Keratinocyte (primary cell): ENCODE measurements at places on chromosomes 5 and 9. TPM values are rescaled to one million over a fixed set of nuclear protein-coding genes. Genes with fewer than 3 reads are reported as not detected.
A peak's percentile ranks its signal among the peaks of the same experiment; 100 is the strongest.

- no peak for DNase-seq
Observed at GRCh38 chr9:93830606-93831005, 124.5 kb downstream of the BARX1 start.

- no peak for DNase-seq
Observed at GRCh38 chr5:91362935-91363334, 20.2 kb downstream of the ARRDC3 start.

SPAG8 gene
- polyA plus RNA-seq = 0.06 to 0.13 TPM (median 0.08 TPM) in 3 replicates

DNA sequence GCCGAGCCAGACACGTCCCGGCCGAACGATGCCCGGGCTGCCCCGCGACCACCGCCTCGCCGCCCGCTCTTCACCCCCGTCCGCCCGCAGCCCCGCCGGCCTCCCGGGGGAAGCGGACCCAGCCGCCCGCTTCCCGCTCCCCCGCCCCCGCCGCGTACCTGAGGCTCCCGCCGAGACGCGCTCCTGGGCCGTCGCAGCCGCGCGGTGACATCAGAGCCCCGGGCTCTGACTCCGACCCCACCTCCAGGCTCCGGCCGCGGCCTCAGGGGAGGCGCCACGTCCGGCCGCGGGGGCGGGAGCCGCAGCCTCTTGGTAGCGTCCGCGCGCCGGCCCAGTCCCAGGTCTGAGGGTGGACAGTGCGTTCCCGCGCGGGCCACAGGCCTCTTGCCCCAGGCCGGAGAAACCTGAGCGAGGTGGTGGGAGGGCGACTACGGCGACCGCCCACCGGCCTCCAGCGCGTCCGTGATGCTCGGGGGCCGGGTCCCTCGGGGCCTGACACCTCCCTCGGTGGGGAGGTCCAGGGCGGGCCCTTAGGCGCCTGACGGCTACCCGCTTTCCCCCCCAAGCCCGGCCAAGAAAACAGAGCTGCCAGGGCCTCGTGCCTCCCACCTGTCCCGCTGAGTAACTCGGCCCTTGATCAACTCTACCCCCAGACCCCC lies at the start of gene SHROOM1:
Gene SHROOM1 (minus strand): TSS at position 212 of the 659 bp plus-strand sequence. CDS start 4,507 bp downstream, outside the sequence.
- DNase-seq = no peak

- DNase-seq = no peak
Observed at GRCh38 chr9:123957168-123957721, 27.3 kb upstream of the DENND1A start.

GRCh38 chr5:100909034-100909433 lies 6.0 kb upstream of the ST8SIA4 start:
- DNase-seq = no peak

GRCh38 chr9:125986966-125987365 lies 239.8 kb downstream of the PBX3 start:
- DNase-seq = no peak

GRCh38 chr5:154776167-154776566 lies 21.0 kb downstream of the LARP1 start:
- no peak for DNase-seq

LCN9 gene
- polyA plus RNA-seq = not detected in 3 replicates

GRCh38 chr5:93462916-93463315 lies 118.1 kb downstream of the NR2F1-AS1 start:
- no peak for DNase-seq

GRCh38 chr5:96637196-96637595 lies 25.0 kb upstream of the CAST start:
- DNase-seq = no peak

GRCh38 chr9:35845824-35846771 lies 17.1 kb downstream of the TMEM8B start:
- no peak for DNase-seq

MRPL50 gene
- 11.0 to 24.0 TPM (median 17.4 TPM) in 3 replicates for polyA plus RNA-seq

DNA sequence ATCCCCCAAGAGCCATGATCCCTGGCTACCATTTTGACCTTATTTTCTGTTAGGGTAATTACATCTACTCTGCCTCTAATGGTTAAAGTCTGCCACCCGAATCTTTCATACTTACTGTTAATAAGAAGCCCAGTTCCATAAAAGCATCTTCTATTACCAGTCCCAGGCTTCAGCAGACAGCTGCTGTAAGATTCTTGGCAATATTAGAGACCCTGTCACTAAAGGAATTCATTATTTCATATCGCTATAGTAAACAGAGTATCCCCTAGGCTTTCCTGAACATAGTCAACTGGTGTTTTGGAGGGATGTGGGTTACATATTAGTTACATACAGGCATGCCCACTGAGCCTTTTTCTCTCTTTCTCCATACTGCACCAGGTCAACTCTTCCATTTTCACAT lies 608.7 kb upstream of the SEMA6A start:
- no peak for DNase-seq

ZBTB6 gene
- 4.9 to 7.3 TPM (median 5.7 TPM) in 3 replicates for polyA plus RNA-seq

GRCh38 chr5:43193181-43193893 lies 1.3 kb downstream of the NIM1K start:
- peak; percentile 56 for DNase-seq

- no peak for DNase-seq
Observed at GRCh38 chr9:5841771-5842573, 9.1 kb upstream of the ERMP1 start.

SPINK4 gene
- 0.85 TPM in 1 of 3 replicates, not detected in the others for polyA plus RNA-seq

RAI14 gene
- 31.4 to 37.6 TPM (median 31.9 TPM) in 3 replicates for polyA plus RNA-seq

OR1Q1 gene
- polyA plus RNA-seq = not detected in 3 replicates

SMIM32 gene
- not detected in 3 replicates for polyA plus RNA-seq

GRCh38 chr5:74625742-74626241 lies 14.7 kb downstream of the ENC1 start:
- no peak for DNase-seq

DNA sequence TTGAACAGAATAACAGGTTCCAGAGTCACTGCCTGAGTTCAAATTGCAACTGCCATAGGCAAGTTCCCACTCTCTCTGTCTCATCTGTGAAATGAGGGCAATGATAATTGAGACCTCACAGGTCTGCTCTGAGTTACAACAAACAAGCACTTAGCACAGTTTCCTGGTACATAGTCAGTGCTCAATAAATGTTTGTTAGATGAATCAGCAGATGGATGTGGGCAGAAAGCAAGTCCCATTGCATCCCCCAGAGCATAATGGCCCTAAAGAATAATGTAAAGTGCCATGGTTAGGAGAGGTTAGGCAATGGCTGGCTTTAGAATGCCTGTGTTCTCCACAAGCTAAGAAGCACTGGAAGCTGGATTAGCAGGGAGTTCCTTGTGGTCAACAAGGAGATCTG lies 136.5 kb upstream of the LARP1 start:
- no peak for DNase-seq

DNA sequence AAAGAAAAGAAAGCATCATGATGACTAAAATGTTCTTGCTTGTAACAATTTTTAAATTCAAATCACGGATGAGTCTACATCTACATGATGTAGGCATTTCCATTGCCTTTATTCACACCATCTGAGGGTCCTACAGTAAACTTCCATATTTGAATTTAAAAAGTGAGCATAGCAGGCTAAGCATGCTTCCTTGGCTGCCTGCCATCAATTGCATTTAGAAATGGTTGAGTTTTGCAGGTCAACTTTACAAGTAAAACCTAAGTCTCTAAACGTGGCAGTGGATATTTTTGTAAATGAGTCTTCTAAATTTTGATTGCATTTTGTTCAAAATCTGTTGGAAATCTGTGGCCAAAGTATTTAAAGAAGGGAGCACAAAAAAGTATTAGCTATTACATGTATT lies 136.5 kb upstream of the PTCH1 start:
- no peak for DNase-seq

PPWD1 gene
- polyA plus RNA-seq = 5.1 to 18.3 TPM (median 10.5 TPM) in 3 replicates

DNA sequence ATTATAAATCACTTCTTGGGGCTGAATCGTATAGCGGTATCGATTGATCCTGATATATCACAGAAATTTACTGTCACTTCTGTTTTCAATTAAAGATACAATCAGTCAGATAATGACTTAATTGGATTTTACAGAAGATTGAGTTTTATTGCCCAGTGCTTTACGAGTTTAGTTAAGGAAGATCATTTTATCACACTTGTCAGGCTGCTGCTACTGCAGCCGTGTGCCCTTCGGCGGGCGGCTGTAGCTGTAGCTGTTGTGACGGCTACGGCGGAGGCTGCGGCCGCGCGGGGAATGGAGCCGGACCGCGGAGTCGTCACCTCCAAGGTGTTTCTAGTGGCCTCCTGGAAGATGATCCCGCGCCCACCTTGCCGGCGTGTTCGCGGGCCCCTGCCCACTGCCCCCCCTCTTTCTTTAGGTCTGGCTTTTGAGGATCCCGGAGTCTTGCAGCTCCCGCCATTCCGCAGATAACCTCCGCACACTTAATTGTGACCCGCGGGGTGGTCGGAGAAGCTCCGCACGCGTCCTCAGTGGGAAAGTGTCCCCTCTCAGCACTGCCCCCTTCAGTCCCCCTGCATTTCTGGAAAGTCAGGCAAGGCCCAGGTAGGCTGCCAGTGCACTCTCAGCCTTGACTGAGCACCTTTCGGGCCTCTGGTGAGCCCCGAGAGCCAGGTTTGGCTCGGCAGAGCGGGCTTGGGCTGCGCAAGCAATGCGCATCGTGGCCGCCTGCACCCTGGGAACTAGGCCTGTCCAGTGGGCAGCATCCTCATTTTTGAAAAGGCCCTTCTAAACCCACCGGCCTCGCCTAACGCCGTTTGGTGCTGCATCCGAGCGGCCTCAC lies 6.9 kb upstream of the DMRT3 start:
- DNase-seq = no peak

DNA sequence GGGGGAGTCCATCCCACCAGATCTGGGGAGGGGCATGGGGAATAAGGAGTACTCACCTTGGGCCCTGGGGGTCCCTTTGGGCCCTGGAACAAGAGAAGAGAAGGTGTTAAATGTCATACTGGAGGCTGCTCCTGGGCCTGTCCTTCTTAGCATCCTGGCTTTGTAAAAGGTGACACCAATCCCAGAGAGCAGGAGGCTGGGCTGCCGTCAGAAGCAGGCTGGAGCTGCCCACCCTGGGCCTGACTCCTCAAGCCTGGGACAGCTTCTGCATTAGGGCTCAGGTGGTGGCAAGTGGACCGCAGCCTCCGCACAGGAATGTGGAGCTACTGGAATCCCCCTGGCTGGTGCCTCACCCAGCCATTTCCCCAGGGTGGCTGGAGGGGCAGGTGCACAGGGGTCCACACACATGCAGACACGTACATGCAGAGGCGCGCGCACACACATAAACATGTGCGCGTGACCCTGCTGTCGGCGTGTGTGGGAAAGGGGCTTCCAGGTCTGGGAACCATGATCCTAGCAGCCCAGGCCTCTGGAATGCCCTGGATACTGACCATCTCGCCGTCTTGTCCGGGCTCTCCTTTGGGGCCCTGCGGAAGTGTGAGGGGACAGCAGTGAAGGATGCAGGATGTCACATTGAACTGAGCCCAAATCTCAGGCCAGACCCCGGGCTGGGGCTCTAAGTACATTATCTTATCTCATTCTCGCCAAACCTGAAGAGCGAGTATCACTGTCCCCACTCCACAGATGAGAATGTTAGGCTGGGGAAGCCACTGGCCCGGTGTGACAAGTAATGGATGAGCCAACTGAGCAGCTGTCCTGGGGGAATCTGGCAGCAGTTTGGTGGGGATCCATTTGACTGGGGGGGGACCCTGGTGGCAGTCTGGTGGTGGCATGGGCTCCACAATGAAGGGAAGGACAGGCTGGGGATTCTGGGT lies 29.3 kb upstream of the PHYKPL start:
- no peak for DNase-seq

SMU1 gene
- 15.3 to 20.3 TPM (median 16.1 TPM) in 3 replicates for polyA plus RNA-seq

- no peak for DNase-seq
Observed at GRCh38 chr5:129460936-129461710, 1.0 kb downstream of the ADAMTS19 start.

GRCh38 chr5:154249826-154250225 lies 59.3 kb downstream of the GALNT10 start:
- DNase-seq = no peak

GRCh38 chr9:131238402-131239021 lies 37.8 kb downstream of the FAM78A start:
- no peak for DNase-seq

DNA sequence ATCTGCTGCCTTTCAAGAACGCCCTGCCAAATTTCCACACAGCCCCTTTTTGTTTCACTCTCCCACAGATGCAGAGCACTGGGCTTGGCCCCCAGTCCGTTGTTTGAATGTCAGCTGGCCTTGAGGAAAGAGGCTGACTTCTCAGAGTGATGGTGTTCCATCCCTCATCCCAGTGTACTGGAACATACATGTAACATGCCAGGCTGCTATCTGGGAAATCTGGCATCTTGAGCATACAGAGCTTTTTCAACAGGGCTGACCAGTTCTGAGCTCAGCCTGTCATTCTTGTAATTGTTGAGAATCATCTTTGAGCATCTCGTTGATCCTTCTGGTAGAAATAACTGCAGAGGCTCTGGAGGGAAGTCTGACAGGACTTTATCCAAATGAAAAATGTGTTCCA lies 2.8 kb downstream of the GALNT10 start:
- no peak for DNase-seq

- DNase-seq = peak; percentile 19
Observed at GRCh38 chr9:38687389-38687842, 32.5 kb downstream of the FAM240B start.

DNA sequence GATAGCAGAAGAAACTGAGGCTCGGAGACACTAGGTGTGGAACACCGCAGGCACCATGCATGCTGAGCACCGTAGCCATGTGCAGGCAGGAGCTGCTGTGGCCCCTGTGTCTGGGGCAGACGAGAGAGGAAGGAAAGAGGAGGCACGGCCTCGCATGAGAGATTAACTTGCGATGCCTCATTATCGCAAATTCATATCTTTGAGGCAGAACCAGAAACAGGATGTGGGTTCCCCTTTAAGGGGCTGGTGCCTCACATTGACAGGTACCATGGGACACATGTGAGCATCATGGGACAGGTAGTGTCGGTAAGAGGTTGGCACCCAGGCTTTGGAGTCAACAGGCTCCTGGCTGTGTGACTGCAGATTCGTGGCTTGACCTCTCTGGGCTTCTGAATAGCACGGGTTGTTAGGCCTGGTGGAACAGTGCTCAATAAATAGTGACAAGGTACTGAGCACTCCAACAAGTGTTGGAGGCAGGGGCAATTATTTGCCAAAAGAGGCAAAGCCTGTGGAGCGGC lies 40.8 kb downstream of the NAIF1 start:
- DNase-seq = no peak

DNA sequence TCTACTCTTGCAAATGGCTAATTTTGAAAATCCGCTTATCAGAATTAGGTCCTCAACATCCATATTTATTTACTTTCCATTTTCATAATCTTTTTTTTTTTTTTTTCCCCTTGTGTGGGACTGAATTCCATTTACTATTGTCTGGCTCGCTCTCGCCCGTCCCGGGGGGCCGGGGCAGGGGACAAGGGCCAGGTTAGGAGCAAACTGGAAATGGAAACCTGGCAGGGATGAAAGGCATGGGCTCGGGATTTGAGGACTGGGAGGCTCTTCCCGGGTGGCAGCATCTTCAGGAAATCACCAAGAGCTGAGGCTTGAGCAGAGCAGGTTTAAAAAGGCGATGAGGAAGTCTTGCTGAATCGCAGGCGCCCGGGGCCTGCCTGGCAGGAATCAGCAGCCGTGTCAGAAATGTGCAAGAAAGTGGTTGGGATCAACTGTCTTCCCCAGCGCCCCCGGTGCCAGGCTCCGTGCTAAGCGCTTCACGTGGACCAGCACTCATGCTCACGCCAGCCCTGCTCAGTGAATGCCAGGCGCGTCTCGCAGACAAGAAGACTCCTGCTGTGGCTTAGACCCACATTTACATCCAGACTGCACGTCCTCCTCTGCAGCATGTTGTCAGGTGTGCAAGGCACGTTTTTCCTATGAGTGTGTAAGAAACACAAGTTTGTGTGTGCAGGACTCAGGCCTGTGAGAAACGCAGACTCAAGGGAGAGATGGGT lies 66.3 kb upstream of the UNC5A start:
- no peak for DNase-seq

SLC27A6 gene
- 0.52 to 1.1 TPM (median 0.80 TPM) in 3 replicates for polyA plus RNA-seq
